HT1080 (cell line): ENCODE measurements at places on chromosomes 4 and X. TPM values are rescaled to one million over a fixed set of nuclear protein-coding genes. Genes with fewer than 3 reads are reported as not detected.

IL9R gene
- 0.13 and 0.27 TPM in 2 replicates for total RNA-seq

DDX53 gene
- 0.02 TPM in 1 of 2 replicates, not detected in the other for total RNA-seq

SH3RF1 gene
- 9.0 and 12.0 TPM in 2 replicates for total RNA-seq

FAM47A gene
- total RNA-seq: not detected in 2 replicates

ANOS1 gene
- total RNA-seq: 11.2 and 14.6 TPM in 2 replicates

NHSL2 gene
- 1.3 and 1.7 TPM in 2 replicates for total RNA-seq

CCDC110 gene
- 0.37 TPM in 1 of 2 replicates, not detected in the other for total RNA-seq
